ENCODE measurements at places on chromosomes 6 and 20. TPM values are rescaled to one million over a fixed set of nuclear protein-coding genes. Genes with fewer than 3 reads are reported as not detected.

Gene THEMIS
- total RNA-seq, result 0.62 TPM

- DNase-seq, result no peak
Measured at GRCh38 chr6:49543087-49543858, 7.2 kb upstream of the C6orf141 start.

DNA sequence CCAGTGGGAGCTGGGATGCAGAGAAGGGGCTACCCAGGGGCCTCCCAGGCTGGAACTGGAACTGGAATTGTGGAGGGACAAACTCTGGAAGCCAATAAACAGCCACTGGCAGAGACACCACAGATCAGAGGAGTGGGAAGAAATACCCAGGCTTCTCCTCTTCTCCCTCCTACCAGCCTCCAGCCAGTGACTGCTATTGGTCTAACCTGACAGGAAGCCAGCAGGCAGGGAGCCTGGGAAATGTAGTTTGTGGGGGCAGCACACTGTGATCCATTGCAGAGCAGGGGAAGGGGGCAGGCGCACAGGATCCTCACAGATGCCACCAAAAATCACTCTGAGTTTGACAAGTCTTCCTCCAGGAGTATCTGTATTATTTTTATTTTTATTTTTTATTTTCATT lies 12.1 kb upstream of the MLN start:
- no peak for DNase-seq

- DNase-seq, result no peak
Measured at GRCh38 chr6:154247119-154247861, 109.3 kb downstream of the IPCEF1 start.

GRCh38 chr6:97049253-97050011 lies 124.9 kb downstream of the KLHL32 start:
- DNase-seq, result no peak

Gene CCN5
- not detected for total RNA-seq

DNA sequence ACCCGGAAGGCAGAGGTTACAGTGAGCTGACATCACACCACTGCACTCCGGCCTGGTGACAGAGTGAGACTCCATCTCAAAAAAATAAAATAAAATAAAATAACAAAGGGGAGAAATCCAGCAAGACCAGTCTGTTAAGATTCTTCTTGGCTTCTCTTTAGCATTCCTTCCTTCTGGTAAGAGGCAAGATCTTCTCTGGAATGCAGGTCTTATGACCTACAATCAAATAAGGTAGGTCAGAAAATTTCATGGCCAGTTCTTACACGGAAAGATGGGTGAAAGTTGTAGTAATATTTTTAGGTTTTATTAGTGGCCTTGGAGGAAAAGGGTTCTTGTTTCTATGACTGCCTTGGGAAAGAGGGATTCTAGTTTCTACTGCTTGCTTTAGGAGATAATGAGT lies 180.9 kb downstream of the FUT9 start:
- DNase-seq, result no peak

- no peak for DNase-seq
Measured at GRCh38 chr20:33079259-33079658, at the start of gene BPIFB4. BPIFB4 (plus strand) TSS chr20:33079643; CDS start chr20:33081527, 1,884 bp downstream.

Gene SYCP2
- 4.1 TPM for total RNA-seq

DNA sequence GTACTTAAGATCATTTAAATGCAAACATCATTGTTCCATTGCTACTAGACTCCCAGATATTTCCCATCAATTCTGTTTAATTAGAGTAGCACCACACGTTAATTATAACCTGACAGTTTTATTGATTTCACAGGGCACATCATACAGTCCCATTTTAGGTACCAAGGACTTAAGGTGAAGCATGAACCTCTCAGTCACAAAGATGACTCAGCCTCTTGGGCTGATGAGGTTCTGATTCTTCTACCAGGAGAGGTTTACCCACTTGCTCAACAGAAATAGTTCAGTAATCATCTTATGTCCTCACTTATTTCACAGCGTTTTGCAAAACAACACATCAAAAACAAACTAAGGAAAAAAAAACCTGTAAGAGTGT lies 98.5 kb downstream of the HIVEP2 start:
- DNase-seq, result no peak

- DNase-seq, result no peak
Measured at GRCh38 chr6:152091201-152091600, 283.7 kb downstream of the ESR1 start.

DNA sequence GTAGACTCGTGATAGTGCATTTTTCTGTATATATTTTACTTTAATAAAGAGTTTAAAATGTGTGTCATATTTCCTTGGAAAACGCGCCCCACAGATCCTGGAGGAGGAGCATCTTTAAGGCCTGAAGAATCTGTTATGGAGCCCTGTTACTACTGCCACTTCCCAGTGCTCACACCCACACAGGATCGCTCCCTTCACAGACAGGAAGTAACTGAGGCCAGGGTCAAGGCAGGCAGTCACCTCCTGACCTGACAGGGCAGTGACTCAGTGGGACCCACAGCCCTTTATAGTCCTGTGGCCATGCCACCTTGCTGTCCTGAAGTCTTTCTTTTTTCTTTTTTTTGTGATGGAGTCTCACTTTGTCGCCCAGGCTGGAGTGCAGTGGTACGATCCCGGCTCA lies 9.0 kb downstream of the RRBP1 start:
- no peak for DNase-seq

- no peak for DNase-seq
Measured at GRCh38 chr6:159169193-159169555, at the start of gene FNDC1. FNDC1 (plus strand) TSS chr6:159169400; CDS start chr6:159169597, 197 bp downstream.

Gene TMEM242
- total RNA-seq, result 11.1 TPM

GRCh38 chr6:125050663-125051318 lies 88.6 kb downstream of the RNF217 start:
- no peak for DNase-seq

- DNase-seq, result no peak
Measured at GRCh38 chr6:55955684-55956083, 80.3 kb upstream of the BMP5 start.

GRCh38 chr6:73285674-73286283 lies 22.8 kb upstream of the KHDC1 start:
- no peak for DNase-seq

- DNase-seq, result no peak
Measured at GRCh38 chr20:11222243-11222642, 548.4 kb upstream of the JAG1 start.

Gene CGA
- total RNA-seq, result not detected

Gene CASS4
- 0.16 TPM for total RNA-seq

Gene ZBP1
- total RNA-seq, result not detected

Gene SAMD3
- total RNA-seq, result 15.6 TPM

DNA sequence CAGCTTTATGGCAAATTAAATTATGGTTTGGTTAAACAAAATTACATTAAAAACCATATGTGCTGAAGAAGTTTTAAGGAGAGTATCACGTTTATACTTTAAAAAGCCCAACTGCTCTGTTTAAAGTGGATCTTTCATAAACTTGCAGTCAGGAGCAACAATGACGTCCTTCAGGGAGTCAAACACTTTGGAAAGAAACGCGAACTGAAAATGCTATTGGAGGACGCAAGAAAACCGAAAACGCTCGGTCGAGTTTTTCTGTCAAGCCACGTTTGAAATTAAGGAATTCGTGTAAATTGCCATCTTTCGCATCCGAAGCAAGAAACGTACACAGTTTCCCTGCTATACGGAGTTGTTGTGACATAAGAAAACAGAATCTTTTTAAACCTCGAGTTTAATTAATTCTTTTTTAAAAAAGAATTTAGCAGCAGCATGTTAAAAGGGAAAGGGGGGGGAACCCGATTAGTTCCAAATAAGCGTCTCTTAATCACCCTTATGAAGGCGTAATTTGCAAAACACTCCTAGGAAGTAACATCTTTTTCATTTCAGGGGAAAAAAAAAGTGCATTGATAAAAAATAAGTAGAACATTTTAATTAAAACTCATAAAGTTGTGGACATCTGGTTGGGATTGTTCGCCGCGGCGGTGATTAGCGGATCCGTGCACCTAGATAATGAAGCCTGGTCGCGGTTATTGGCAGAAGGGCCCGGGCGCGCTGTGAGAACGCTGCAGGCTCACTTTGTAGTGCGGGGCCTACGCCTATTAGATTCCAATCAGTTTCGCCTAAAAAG lies 295.4 kb downstream of the TFAP2C start:
- no peak for DNase-seq

- no peak for DNase-seq
Measured at GRCh38 chr20:49966861-49967260, 15.9 kb upstream of the SNAI1 start.

DNA sequence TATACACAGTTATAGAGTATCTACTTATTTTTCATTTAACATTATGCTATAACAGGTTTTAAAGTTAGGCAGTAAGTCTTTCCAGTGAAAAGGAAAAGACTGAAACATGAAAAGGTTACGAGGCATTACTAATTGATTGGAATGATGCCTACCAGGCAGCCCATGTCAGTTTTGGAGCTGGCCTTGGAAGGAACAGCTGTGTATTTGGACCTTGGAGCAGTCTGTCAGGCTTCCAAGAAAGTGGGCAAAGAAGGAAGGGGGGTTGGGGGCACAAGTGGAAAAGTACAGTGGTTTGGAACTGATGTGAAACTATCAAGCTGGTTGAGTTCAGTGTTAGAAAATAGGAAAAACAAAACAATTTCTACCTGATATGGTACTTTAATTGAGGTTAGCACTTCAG lies 41.7 kb downstream of the SLC16A10 start:
- DNase-seq, result no peak

GRCh38 chr20:18728870-18729224 lies 84.7 kb upstream of the SCP2D1 start:
- no peak for DNase-seq

DNA sequence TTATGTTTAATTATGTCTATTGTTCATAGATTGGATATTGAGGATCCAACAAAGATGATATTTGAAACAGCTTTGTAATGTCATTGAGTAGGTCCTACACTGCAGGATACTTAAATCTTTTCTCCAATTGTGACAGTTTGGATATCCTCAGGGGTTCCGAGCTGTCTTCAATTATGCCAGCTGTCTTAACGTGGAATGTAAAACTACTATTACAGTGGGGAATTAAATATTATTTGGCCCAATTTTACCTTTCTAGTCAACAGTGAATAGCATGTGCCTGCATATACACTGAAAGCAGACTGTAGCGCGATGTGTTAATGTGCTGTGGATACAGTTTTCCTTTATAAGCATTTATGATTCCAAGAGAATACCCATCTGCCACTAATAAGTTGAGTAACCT lies 156.9 kb downstream of the GRIK2 start:
- DNase-seq, result no peak

Gene POFUT1
- 18.1 TPM for total RNA-seq

Gene TMC2
- total RNA-seq, result 1.7 TPM

DNA sequence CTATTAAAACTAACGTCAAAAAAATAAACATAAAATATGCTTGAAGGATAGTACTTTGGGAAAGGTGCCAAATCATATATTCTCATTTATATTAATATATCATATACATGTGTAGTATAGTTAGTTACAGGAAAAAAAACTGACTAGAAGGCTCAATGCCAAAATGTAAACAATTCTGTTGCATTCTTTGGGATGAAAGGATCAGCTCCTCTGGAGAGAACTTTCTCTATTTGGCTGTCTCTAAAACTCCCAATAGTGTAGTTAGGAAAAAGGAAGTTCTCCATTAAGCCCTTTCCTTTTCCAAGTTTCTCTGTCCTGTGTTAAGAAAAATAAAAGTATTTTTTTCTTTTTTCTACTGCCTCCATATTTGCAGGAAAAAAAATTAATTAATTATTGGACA lies 86.5 kb upstream of the BTN3A2 start:
- DNase-seq, result no peak

- peak; percentile 14 for DNase-seq
Measured at GRCh38 chr6:72464791-72465691, 156.8 kb upstream of the KCNQ5 start.

GRCh38 chr20:3661060-3661813 lies 2.0 kb downstream of the GFRA4 start:
- DNase-seq, result no peak

Gene CCN6
- not detected for total RNA-seq

Gene ELOVL4
- total RNA-seq, result 45.1 TPM

Gene ZNF335
- 13.9 TPM for total RNA-seq

DNA sequence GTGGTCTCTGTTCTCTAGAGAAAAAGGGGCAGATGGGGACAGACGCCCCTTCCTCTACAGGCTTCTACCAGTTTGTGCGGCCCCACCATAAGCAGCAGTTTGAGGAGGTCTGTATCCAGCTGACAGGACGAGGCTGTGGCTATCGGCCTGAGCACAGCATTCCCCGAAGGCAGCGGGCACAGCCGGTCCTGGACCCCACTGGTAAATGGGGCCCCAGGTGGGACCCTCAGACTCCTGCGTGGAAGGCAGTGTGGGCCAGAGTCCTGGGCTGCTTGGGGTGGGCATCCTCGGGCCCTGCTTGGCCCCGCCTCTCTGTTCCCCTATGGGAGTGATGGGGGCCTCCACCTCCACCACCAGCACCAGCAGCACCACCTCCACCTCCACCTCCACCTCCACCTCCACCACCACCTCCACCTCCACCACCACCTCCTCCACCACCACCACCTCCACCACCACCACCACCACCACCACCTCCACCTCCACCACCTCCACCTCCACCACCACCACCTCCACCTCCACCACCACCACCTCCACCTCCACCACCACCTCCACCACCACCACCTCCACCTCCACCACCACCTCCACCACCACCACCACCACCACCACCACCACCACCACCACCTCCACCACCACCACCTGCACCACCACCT lies 3.2 kb upstream of the TNFRSF6B start:
- no peak for DNase-seq

Gene UNC93A
- not detected for total RNA-seq

DNA sequence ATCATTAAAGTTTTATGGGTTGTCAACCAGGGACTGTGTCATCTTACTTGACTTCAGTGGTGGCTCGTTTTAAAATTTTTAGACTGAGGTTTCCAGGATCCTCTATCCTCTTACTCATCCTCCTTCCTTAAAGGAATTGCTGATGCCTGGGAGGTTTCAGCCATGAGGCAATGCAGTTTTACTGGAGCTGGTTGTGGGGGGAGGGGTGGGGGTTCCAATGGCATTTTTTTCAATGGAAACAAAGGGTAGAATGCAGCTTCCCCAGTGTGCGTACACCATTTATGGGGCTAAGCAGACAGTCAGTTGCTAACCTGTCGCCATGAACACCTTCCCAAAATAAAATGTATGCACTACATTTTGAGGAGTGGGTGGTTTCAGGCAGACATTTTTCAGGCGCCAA lies 88.0 kb downstream of the METTL24 start:
- no peak for DNase-seq

DNA sequence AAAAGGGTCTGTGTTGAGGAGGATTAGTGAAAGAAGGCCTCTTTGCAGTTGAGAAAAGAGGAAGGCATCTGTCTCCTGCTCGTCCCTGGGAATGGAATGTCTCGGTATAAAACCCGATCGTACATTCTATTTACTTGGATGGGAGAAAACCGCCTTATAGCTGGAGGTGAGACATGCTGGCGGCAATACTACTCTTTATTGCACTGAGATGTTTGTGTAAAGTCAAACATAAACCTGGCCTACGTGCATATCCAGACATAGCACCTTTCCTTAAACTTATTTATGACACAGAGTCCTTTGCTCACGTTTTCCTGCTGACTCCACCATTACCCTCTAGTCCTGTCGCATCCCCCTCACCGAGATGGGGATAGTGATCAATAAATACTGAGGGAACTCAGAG lies 4.5 kb downstream of the TDP2 start:
- no peak for DNase-seq
